ENCODE measurements at places on chromosomes 3 and 15.
A peak's percentile ranks its signal among the peaks of the same experiment; 100 is the strongest.

- DNase-seq, result no peak
Observed at GRCh38 chr3:49469037-49469935, 781 bp upstream of the DAG1 start.

DNA sequence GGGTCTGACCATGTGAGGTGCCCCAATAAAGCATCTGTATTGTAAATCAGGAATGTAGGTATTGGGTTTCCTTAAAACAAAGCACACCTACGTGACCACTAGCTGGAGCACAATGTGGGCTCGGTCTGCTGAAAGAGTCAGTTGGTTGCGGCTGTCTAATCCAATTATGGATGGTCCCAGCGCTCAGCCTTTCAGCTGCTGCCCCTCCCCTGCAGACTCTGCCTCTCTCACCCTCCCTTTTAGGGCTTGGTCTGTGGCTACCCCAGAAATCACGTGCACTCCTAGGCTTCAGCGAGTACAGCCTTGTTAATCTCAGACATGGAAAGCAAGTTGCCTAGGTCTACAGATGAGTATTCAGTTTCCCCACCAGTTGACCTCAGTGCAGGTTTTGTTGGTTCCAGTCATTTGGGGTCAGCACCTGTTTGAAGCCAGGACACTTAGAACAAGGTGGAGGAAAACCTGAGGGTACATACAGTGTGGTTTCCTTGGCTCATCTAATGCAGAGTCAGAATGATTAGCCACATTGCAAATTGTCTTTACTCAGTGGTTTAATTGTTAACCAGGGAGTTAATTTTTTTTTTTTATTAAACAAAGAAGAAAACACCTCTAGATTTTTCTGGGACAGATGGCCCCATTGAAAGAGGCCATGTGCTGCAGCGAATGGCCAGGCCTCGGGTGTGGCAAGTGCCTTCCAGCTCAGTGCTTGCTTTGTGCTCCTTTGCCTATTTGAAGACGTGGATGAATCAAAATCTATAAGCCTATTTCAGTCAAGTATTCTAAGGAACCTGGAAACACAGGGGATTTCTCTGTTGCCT is 137.7 kb downstream of the IGF1R start:
- no peak for DNase-seq

- peak; percentile 21 for DNase-seq
Observed at GRCh38 chr3:131730581-131730980, 227.8 kb upstream of the MRPL3 start.

DNA sequence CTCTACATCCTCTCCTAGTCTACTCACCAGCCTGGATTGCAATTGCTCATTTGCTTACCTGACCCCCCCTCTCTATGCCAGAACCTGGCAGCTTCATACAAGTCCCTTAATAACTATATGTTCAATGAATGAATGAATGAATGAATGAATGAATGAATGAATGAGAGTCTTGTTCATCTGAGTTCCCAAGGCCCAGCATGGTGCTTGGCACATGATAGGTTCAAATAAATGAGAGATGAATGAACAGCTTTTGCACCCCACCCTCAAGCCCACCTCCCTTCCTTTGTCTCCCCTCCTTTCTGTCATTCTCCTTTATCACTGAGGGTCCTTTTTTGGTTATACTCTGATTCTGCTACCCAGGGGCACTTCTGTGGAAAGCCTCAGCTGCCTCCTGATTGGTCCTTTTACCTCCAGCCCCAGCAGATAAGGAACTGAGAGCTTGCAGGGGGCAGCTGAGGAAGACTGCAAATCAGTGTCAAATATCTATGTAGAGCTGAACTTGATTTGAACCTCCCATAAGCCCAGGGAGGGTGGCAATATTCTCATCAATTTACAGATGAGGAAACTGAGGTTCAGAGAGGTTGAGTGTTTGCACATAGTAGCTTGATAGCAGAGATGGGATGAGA is 54.1 kb upstream of the CHRNB4 start:
- DNase-seq, result no peak

DNA sequence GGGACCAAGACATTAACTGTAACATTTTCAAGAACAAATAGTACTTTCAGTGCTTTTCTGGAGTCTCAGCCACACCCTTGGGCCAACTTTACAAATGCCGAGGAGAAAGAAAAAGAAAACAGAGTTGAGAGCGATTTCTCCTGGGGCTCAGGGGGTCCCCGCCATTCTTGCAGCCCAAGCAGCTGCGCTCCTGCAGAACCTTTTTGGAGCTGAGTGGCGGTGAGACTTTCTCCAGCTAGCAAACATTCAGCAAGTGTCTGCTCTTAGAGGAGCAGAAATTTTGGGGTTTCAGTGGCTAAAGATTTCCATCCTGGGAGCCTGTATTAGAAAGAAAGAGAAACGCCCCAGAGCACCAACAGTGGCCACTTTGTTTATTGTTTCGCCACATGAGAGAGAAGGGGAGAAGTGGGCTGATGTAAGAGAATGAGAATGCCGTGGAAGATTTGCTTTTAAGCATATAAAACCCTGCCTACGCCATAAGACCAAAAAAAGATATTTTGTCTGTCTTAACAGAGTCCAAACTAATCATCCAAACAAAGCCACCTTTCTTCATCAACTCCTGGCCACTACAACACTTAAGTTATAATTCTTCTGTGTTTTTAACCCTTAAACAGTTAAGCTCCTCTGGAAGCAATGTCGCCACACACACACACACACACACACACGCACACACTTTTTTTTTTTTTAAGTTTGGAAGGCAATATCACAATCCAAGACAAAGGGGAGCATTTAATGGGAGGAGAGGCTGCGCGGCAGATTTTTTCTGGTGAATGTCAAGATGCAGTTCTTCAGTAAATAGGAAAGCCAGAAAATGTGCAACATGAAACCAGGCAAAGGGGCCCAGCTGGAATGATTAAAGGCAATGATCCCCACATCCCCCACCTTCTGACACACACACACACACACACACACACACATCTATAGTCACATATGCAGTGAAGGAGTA is 19.2 kb downstream of the EID1 start:
- DNase-seq, result no peak
